ENCODE measurements at places on chromosomes 7 and 10.

DNA sequence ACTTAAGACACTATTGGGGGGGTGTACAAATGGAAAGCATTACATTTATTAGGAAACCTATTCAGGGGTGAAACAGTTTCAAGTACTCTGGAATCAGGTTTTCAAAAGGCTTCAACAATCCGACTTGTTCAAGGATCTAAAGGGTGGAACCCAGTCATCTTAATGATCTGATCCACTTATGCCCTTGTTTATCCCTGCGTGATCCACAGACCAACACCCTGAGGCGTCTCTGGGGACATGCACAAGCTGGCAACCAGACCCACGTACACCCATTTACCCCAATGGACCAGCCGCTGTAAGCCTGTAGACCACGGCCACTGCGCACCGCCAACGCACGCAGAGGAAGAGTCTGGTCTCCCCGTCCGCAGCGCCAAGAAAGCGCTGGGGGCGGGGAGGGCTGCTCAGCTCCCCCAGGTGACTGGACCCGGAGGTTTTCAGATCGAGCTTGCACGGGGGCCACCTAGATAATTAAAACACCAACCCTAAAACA lies 13.4 kb downstream of the HNRNPF start:
- no peak for DNase-seq

DNA sequence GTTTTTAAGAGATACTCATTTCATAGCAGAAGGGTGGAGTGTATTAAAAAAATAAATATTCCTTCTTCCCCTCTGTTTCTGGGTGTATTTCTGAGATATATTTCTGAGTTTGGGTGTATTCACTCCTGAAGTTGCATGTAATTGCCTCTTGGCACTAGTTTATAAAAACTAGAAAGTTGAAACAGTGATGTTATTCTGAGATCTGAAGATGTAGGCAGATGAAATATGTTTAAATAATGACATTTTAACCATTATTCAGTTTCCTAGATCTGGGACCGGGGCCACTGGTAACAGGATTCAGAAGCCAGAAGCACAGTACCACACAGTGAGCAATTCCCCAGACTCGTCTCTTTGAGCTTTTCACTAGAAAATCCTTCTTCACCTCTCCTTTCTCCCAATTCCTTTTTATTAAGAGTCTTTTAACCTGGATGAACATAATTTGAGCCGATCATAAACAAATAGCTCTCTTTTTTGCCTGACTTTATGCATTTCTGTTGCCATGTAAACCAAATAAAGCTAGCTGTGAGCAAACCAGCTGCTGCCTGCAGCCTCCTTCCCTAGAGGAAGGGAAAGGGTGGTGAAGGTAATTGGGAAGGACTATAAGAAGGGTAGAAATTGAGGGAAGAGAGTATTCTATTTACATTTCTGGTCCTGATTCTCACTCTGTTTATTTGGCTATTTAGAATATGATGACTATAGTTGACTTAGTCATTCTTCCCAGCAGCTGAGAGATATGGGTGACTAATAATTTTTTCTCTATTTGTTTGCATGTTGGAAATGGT lies 101.8 kb upstream of the STRIP2 start:
- DNase-seq = no peak

DNA sequence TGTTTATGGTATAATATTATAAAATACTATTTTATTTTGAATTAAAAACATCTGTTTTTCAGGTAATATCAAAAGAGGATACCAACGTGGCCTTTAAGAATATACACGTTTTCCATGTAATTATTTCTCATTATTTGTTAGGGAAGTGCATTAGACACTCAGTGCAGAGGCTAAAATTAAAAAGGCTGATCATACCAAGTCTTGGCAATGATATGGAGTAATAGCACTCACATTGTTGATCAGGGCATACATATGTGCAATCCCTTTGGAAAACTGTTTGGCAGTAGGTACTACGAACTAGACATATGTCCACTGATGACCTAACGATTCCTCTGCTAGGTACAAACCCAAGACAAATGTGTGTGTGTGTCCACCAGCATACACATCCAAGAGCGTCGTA lies 20.7 kb upstream of the VIPR2 start:
- no peak for DNase-seq

- DNase-seq = no peak
Measured at GRCh38 chr10:113617086-113617485, 46.8 kb downstream of the NRAP start.

DNA sequence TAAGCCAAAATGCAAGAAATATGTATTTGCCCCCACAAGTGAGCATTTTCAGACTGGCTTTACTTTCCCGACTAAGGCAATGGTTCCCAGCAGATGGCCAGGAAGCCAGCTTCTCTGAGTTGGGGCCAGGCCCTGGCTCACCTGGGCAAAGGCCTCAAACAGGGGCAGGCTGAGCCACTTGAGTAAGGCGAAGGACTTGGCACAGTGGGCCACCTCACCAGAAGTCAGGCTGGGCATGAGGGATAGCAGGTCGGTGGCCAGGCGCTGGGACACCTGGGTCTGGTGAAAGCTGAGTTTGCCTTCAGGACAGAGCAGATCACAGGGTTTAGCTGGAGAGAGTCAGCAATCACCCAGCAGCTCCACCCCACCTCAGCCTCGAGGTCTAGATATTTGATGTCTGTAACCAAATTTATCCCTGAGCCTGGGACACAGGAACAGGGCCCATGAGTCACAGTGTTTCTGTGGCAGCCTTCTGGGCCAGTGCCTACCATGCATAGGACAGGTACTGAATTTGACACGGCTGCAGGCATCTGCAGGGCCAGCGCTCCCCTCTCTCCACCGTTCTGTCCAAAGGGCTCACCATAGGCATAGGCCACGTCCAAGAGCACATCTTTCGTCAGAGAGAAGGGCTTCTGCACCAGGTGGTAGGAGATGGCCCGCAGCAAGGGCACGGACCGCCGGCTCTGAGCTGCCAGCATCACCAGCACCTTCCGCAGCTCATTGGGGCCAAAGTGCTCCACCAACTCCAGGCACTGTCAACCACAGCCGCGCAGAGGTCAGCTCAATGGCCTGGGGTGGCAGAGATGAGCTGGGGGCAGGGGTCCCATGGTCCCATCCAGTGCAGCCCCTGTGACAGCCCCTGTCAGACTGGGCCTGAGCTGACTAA lies 7.3 kb downstream of the TBRG4 start:
- no peak for DNase-seq

GRCh38 chr7:96023387-96023786 lies 251.0 kb downstream of the DYNC1I1 start:
- DNase-seq = no peak

- no peak for DNase-seq
Measured at GRCh38 chr10:88179831-88180230, 316.4 kb downstream of the PTEN start.

GRCh38 chr7:40780460-40780859 lies 645.7 kb downstream of the SUGCT start:
- DNase-seq = no peak

DNA sequence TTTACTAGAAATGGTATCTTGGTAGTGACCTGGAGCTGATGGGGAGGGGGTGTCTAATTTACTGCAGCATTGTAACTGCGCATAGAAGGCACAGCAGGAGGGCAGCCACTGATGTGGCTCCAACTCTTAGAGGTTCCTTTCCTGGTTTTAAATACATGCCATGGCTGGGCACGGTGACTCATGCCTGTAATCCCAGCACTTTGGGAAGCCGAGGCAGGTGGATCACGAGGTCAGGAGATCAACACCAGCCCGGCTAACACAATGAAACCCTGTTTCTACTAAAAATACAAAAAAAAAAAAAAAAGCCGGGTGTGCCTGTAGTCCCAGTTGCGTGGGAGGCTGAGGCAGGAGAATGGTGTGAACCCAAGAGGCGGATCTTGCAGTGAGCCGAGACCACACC lies 19.2 kb upstream of the SEC61G start:
- DNase-seq = no peak

DNA sequence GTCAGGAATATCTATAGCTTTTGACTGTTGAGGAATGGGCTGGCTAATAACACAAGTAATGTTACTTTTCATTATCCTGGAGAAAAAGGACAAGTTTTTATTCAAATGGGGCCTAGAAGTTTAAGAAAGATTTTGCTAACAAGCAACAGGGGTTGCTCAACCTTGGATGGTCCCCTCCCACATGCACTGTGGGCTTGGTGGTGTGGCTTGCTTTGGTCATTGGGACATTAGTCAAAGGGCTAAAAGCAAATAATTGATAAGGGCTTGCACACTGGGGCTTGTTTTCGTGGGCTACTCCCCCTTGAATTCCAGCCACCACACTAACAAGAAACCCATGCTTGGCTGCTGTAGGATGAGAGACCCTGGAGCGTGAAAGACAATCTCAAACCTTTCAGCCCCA lies 127.6 kb downstream of the JCAD start:
- DNase-seq = no peak

DNA sequence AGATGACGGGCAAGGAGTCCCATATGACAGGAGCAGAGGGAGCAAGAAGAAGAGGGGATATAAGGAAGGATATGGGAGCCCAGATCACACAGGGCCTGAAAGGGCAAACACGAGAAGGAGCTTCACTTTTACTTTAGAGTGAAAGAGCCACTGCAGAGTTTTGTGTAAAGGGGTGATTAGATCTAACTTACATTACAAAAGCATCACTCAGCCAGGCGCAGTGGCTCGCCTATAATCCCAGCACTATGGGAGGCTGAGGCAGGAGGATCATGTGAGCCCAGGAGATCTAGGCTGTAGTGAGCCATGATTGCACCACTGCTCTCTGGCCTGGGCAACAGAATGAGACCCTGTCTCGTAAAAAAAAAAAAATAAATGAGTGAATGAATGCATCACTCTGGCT lies 91.1 kb downstream of the MPP7 start:
- no peak for DNase-seq

GRCh38 chr10:65845916-65846315 lies 1079.9 kb upstream of the LRRTM3 start:
- no peak for DNase-seq

DNA sequence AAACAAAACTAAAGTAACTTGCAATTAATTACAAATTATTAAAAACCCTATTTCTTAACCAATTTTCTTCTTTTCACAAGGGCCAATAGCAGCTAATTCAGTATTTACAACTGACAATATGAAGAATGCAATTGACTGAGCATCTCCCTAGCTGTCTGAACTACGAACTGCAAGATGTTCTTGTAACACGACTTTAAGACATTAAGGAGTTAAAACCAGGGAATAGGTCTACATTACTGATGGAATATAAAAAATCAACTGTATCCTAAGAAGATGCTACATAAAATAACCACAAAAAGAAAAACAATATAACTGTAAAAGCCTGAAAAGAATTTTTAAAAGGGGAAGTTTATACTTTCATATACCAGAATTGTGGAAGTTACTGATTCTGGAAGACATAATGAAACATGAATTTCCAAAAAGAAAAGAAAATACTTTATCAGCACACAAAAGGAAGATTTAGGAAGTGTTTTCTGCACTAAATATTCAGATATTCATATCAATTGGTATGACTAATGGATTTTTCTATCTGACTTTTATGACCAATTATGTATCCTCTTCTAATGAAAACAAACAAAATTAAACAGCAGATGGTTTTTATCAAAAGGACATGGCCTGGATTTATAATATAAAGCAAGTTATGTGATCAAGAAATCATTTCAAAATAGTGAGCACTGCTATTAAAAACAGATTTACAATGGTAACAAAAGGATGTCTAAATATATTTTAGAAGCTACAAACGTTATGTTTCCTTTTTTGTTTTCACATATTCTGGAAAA lies 1.6 kb downstream of the GPR22 start:
- no peak for DNase-seq

DNA sequence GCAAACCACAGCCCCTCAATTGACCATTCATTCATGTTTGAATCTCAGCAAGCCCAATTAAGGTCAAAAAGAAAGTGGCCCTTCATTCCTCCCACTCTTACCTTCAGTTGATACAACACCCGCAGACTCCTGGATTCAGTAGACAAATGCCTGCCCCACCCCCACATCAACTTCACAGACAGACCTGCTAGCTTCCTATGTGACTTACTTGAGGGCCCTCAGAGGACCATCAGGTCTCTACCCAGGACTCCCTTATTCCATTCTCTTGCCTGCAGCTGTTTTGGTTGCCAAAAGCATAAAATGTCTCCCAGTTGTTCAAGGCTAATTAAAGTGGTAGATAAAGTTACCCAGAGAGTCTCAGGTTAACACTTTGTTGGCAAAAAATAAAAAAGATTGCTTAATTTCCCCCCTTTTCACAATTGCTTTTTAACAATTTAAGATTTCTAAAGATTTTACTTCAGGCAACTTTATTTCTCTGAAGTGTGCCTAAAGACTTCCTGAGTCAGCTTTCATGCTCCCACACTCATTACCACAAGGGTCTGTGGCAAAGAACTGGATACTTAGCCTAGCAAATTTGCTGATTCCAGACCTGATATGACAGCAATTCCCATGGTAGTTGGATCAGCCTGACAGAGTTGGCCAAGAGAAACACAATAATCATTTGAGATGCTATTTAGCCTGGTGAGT lies 3.3 kb upstream of the MTERF1 start:
- DNase-seq = no peak

DNA sequence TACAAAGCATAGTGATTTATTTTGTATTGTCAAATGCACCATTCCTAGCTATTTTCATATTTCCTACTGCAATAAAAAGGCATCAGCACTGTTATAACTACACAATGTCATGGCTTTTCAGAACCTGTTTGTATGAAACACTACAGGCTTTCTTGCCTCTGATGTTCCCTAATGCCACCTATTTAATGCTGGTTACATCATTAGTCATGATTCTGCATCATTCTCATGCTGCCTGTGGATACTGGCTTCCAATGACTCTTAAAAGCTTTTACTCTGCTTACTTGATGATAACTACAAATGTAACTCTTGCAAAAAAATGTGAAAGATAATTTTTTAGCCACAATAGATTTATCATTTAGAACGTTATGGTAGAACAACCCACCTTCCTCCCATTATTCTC lies 529.4 kb downstream of the HTR7 start:
- no peak for DNase-seq

- DNase-seq = peak; percentile 52
Measured at GRCh38 chr7:156999958-157000726, 10.3 kb downstream of the MNX1 start.

DNA sequence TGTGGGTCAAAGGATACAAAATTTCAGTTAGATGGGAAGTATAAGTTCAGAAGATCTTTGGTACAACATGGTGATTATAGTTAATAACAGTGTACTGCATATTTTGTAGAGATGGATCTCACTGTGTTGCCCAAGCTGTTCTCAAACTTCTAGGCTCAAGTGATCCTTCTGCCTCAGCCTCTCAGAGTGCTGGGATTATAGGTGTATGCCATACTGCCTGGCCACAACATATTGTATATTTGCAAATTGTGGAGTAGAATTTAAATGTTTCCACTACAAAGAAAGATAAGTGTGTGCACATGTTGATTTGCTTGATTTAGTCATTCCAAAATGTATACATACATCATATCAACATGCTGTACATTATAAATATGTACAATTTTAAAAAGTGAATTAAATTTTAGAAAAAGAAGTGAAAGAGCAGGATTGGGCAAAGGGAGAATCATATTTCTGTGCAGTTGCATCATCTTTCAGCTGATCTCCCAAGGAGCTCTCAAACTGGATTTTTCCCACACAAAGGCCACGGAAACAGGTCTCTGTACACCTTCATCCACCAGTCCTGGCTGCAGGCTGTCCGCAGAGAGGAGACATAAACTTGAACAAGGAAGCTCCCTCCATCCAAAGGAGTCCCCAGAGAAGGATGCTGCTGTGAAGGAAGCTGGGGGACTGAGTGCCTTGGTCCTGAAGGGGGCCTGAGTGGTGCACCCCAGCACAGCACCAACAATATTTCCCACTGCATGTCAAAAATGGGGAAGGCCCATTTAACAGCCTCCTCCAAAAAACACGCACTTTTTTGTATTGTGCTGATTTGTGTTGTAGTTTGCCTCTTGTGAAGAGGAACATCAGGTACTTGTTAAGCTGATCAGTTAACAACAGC lies 217.1 kb upstream of the GHITM start:
- no peak for DNase-seq

Data from HT-29 (cell line).